Activated naive CD4-positive, alpha-beta T cell treated with Interleukin-2 at 50 U/mL for 16 hours (primary cell): ENCODE measurements at places on chromosomes 2 and 18.

GRCh38 chr2:164538240-164538866 is 82.9 kb downstream of the GRB14 start:
- DNase-seq = no peak

GRCh38 chr2:41763141-41763540 is 284.7 kb upstream of the PKDCC start:
- DNase-seq = no peak

DNA sequence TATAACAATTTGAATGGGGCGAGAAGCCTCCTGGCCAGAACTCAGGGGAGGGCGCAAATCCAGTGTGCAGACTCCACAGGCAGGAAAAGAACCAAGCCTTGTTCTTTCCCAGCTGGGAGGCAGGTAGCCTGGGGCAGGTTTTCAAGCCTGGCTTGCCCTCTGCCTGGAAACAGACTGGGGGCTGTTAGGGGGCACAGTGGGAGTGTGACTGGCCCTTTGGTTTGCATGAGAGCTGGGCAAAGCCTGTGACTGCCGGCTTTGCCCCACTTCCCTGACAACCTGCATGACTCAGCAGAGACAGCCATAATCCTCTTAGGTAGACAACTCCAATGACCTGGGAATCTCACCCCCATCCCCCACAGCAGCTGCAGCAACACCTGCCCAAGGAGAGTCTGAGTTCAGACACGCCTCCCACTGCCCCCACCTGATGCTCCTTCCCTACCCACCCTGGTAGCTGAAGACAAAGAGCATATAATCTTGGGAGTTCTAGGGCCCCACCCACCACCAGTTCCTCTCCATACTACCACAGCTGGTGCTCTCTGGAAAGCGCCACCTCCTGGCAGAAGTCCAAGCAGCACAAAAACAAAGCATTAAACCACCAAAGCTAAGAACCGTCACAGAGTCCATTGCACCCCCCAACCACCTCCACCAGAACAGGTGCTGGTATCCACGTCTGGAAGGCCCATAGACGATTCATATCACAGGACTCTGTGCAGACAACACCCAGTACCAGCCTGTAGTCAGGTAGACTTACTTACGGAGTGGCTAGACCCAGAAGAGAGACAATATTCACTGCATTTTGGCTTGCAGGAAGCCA is 402.5 kb downstream of the STK39 start:
- DNase-seq = no peak

- DNase-seq = no peak
Measured at GRCh38 chr2:104052356-104052755, 801.6 kb upstream of the POU3F3 start.

GRCh38 chr2:115084446-115084845 is 642.0 kb downstream of the DPP10 start:
- no peak for DNase-seq

GRCh38 chr18:76390452-76391035 is 104.5 kb downstream of the ZNF516 start:
- DNase-seq = no peak

- no peak for DNase-seq
Measured at GRCh38 chr2:143258126-143258892, 129.1 kb downstream of the ARHGAP15 start.
